ENCODE measurements at places on chromosomes 2 and 18. TPM values are rescaled to one million over a fixed set of nuclear protein-coding genes. Genes with fewer than 3 reads are reported as not detected.
A peak's percentile ranks its signal among the peaks of the same experiment; 100 is the strongest.

GRCh38 chr2:128281852-128282245 is 36.8 kb downstream of the HS6ST1 start:
- H3K36me3 ChIP-seq, result peaks cover 9% of the 10 kb centered on the region
- H3K27me3 ChIP-seq, result no peaks in the 10 kb centered on the region
- H3K4me1 ChIP-seq, result peaks cover 49% of the 10 kb centered on the region
- no peak for DNase-seq
- H3K4me3 ChIP-seq, result no peak overlapping the region
- H3K27ac ChIP-seq, result peak overlapping the region; percentile 22

DNA sequence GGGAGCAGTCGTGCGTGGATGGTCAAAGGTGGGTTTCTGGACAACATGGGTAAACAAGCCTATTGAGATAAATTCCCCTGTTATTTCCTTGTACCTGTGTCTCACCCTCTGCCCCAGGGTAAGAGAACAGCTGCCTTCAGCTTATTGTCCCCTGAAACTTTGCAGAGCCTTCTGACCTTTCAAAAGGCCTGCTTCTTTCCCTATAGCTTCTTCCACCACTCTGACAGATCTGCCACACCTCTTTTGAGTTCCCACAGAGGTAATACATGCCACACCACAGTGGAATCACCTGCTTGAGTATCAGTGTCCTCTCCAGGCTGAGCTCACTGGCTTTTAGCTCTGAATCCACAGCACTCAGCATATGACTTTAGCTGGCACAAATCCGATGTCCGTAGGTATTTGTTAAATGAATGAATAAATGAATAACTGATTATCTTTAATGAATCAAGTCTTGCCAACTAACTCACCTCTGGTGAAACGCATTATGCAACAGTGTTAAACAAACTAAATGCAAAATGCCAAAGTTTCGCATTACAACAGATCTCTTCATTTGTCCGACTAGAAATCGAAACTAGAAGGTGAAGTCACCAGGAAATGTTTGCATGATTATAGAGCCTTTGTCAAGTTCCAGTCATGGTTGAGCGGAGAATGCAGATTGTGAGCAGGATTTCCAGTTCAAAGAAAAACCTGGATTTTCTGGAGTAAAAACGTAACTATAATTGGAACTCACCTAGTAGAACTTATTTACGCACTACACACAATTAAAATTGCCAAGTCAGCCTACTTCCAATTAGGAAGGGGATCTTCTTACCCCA is 16.4 kb downstream of the DYNAP start:
- no peaks in the 10 kb centered on the region for H3K36me3 ChIP-seq
- H3K27me3 ChIP-seq, result no peaks in the 10 kb centered on the region
- H3K4me1 ChIP-seq, result peaks cover 3% of the 10 kb centered on the region
- peak overlapping the region; percentile 73 for H3K27ac ChIP-seq
- peak overlapping the region; percentile 44 for H3K4me3 ChIP-seq
- DNase-seq, result no peak

DNA sequence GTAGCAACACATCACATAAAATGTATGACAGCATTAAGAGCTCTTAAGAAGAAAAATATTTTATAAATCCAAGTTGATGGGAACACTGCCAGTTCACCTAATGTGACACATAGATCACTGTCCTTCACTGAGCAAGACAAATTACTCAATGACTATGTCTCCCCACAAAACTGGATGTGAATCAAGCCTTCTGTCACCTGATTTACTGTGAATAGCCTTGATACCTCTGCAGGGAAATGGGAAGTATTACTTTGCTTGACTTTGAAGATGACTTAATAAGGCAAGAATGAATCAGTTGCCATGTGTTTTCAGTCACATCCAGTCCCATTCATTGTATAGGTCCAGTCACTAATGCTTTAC is 94.6 kb downstream of the NYAP2 start:
- no peak overlapping the region for H3K4me3 ChIP-seq
- H3K27ac ChIP-seq, result no peak overlapping the region
- no peaks in the 10 kb centered on the region for H3K4me1 ChIP-seq
- no peaks in the 10 kb centered on the region for H3K27me3 ChIP-seq
- no peak for DNase-seq
- H3K36me3 ChIP-seq, result no peaks in the 10 kb centered on the region

DNA sequence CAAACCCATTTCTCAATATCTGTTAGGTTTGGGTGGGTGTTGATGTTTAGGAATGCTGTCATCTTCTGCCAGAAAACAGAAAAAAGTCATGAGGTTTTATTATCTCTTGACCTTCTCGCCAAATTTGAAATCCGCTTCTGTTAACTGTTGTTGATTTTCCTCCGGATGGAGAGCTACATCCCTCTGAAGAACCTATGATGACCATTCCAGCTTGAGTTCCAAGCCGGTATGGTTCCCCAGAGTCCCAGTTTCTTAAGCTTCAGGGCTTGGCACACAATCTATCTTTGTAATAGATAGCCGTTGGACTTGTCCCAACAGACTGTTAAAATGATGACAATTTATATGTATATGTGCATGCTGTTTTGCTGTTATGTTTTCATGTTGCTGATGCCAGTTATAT is 1201.0 kb downstream of the LRP1B start:
- no peak overlapping the region for H3K4me3 ChIP-seq
- no peaks in the 10 kb centered on the region for H3K4me1 ChIP-seq
- DNase-seq, result no peak

DNA sequence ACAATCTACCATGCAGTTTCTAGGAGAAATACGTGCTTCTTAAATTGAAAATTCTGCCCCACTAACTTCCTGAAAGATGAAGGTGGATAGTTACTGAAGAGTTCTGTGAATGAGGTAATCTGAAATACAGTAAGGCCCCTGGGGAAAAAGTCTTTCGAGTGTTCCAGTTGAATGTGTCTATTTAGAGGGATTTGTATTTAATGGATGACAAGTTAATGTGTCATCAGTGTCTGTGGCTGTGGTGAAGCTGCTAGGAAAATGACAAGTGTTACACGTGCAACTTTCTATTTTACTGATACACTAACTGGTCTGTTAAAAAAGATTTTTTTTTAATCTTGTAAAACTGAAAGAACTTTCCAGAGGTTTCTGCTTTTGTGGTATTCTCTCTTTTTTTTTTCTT is 384.6 kb downstream of the STK39 start:
- no peaks in the 10 kb centered on the region for H3K27me3 ChIP-seq
- H3K4me3 ChIP-seq, result no peak overlapping the region
- no peaks in the 10 kb centered on the region for H3K36me3 ChIP-seq
- no peak for DNase-seq
- no peaks in the 10 kb centered on the region for H3K4me1 ChIP-seq
- no peak overlapping the region for H3K27ac ChIP-seq

DNA sequence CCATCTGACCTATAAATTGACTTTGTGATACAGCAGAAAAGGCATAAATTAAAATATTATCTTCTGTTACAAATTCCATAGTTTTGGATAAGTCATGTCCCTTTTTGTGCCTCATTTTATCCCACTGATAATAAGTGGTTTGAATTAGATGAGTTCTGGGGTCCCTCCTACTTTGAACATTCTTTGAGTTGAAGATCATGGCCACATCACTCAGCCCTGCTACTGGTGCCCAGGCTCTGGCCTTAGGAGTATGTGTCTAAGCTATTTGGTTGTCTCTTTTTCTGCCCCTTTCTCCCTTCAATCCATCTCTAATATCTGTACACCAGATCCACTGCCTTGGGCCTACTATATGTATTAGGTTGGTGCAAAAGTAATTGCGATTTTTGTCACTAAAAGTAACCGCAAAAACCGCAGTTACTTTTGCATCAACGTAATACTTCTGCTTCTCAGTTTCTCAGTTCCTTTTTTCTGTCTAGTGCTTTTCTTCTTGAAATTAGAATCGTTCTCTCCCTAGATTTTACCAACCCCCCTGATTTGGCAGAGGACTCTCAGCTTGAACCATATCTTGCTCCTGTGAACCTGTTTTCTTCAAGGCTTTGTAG is 362.5 kb upstream of the TNP1 start:
- no peak overlapping the region for H3K27ac ChIP-seq
- DNase-seq, result no peak
- H3K27me3 ChIP-seq, result no peaks in the 10 kb centered on the region
- peaks cover 7% of the 10 kb centered on the region for H3K4me1 ChIP-seq
- H3K36me3 ChIP-seq, result no peaks in the 10 kb centered on the region

GRCh38 chr2:176150584-176151441 is 537 bp upstream of the HOXD4 start:
- DNase-seq, result no peak
- H3K4me1 ChIP-seq, result peaks cover 8% of the 10 kb centered on the region
- H3K27me3 ChIP-seq, result peaks cover 96% of the 10 kb centered on the region
- no peak overlapping the region for H3K27ac ChIP-seq
- H3K36me3 ChIP-seq, result peaks cover 6% of the 10 kb centered on the region
- H3K4me3 ChIP-seq, result no peak overlapping the region

CRYGC gene
- total RNA-seq, result not detected

SMYD1 gene
- not detected for total RNA-seq

MYO5B gene
- total RNA-seq, result 40.7 TPM

SKOR2 gene
- total RNA-seq, result not detected

Measured in suprapubic skin (tissue), 4 donors.